ENCODE measurements at places on chromosomes 16 and 17.

DNA sequence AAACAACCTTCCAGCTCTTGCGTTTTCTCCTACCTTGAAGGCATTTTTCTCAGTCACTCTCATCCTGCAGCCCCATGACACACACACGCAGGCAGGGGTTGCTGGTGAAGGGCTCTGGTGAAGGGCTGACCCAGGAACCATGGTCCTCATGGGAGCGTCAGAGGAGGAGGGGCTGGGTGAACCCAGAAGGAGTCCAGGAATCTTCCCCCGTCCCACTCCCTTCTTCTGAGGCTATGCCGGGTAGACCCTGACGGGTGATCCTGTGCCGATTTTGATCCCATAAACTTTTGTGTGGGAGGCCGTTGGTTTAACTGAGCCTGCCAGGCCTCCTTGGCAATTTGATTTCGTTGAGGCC, 278.4 kb upstream of the FOXF1 start:
- DNase-seq = no peak

DNA sequence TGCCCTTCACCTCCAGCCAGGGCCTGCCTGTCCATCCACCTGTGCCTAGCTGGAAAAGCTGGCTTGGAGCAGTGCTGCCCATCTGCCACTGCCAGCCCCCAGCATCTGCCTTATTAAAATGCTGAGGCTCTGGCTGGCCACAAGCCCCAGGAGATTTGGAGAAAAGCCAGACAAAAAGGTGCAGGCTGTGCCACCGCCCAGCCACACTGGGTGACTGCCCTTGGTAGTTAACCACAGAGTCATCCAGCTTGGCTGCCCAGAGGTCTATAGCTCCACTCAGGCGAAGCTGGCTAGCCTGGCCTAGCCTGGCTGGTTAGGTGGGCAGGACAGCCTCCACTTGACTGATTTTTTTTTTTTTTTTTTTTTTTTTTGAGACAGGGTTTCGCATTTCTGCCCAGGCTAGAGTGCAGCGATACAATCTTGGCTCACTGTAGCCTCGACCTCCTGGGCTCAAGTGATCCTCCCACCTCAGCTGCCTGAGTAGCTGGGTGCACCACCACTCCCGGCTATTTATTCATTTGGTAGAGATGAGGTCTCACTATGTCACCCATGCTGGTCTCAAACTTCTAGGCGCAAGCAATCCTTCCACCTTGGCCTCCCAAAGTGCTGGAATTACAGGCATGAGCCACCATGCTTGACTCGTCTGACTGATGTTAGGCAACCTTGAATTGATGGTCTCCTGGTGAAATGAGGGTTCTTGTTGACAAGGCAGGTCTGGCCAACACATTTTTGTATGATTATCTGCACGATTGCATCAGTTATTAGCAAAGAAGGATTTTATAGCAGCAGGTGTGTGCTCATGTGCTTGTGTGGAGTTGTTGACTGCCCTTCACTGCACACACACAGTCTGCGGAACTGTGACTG, 103.8 kb downstream of the RAB11FIP4 start:
- DNase-seq = peak; percentile 64

GRCh38 chr16:1378087-1378803, 26.5 kb downstream of the GNPTG start:
- no peak for DNase-seq

GRCh38 chr17:58808609-58809563, 53.2 kb downstream of the PPM1E start:
- no peak for DNase-seq

GRCh38 chr17:59362811-59363205, 31.4 kb downstream of the YPEL2 start:
- no peak for DNase-seq

DNA sequence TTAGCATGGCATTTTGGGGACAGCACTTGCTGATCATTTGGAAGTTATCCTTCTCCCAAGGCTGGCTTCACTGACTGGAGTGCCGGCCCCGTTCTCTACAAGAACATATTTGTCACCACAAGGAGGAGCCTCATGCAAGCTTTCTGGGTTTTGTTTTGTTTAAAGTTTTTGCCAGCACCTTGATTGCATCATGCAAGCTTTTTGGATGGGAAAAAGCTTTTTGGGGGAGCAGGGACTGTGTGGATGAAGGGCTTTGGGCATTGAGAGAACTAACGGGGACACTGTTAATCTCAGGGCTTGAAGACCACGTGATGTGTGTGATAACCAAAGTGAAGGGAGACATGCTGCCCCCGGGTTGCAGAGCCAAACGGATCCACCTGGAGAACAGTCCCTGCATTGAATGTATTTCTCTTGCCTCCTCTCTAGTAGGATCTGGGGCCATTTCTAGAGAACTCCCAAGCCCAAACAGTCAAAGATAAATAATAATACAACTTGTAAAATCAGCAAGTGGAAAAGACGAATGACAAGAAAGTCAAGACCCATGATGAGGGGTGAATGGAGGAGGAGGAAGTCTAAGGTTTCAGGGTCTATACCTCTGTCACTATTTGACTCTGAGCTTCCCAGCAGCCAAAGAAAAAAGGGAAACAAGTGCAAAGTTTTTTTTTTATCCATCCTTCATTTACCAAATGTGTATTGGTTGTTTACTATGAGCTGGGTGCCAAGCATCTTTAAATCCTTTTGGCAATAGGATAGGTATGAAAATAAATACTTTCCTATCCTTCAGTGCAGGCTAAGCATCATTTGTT, 17.2 kb downstream of the TMEM114 start:
- peak; percentile 19 for DNase-seq

DNA sequence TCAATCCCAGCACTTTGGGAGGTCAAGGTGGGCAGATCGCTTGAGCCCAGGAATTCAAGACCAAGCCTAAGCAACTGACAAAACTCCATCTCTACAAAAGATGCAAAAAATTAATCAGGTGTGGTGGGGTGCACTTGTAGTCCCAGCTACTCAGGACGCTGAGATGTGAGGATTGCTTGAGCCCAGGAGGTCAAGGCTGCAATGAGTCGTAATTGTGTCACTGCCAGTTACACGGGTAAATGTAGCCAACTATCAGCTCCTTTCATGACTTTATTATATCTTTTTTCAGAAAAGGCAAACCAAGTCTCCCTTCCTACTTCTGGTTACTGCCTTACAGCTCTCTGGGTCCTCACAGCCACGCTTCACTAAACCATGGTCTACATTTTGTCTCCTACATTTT, 4.0 kb downstream of the SDF2 start:
- no peak for DNase-seq

DNA sequence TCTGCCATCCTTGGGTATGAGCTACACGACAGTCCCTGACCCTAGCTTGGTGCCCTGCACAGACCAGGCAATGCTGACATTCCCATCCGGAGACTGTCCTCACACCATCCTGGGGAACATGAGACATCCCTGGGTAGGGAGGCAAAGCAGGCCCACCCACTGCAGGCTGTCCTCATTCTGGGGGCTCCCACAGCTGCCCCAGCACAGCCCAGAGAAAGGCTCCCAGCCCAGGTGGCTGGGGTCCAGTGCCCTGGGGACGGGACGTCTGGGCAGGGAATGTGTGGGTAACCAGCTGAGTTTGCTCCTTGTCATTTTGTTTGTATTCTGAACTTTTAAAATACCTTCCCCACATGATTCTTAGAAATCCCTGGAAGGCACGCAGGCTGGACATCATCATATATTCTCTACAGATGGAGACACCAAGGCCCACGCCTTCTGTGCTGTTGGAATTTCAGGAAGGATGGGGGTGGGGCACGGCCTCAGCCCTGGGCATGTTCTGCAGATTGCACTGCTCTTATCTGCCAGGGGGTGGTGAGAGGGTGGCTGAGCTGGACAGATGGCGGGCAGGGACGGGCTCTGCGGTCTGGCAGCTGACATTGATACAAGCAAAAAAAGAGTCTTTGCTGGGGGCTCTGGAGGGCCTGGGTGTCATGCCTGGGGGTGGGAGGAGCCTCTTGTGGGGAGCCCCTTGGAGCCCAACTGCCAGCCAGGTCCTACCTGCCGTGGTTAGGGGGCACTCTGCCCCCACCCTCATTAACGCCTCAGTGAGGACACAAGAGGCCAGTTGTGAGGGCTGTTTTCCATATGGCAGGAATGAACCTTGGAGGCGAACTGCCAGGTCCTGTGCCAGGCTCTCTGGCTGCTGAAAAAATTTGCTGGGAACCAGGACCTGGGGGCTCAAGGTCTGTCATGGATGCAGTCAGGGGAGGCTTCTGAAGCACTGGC, 28.4 kb downstream of the LRRC75A start:
- DNase-seq = peak; percentile 96

DNA sequence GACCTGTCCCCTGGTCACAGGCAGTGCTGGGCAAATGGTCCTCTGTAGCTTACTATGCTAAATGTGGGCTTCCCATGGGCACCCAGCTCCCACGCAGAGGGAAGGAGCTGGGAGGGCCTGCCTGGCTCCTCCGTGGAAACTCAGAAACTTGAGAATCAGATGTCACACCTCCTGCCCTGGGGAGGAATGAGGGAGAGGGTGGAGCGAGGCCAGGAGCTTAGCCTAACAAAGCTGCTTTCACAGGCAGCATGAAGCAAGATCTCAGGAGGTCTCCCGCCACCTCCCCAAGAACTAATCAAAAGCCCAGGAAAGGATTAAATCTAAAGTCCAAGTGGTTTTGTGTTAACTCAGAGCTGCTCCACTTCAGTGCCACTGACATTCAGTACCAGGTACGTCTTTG, 33.6 kb upstream of the XYLT2 start:
- no peak for DNase-seq

GRCh38 chr17:6421700-6422604, 13.0 kb downstream of the AIPL1 start:
- peak; percentile 83 for DNase-seq

DNA sequence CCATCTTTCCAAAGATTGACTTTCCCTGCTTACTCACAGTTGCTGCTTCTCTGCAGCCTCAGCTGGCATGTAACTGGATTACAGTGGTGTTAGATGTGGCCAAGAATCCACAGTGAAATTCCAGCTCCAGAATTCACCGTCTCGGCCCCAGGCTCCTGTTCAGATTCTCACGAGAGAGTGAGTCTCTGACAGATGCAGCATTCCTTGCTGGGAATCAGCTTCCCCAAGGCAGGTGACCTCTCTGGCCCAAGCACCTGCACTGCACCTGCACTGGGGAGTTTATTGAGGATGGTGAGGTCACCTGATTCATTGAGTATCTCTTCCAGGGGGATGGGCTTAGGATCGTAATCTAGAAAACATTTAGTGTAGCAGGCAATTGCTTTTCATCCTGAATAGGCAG, 600.5 kb upstream of the RBFOX1 start:
- DNase-seq = no peak

DNA sequence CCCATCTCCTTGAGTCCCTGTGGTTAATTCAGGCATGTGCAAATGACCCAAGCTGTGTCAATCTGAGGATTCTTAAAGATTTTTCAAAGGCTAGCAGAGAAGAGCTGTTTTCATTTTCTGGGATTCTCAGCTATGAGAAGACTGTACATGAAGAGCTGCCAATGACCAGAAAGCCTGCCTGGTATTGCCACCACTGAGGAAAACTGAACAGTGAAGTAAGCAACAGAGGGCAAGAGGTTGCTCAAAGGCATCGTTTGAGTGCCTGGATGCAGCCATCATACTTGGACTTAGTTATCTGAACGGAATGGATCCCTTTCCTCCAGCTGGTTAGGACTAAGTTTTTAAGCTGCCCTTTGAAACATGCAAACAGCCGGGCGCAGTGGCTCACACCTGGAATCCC, 38.4 kb downstream of the FAM20A start:
- DNase-seq = no peak

GRCh38 chr17:80264205-80265075, 3.8 kb downstream of the RNF213 start:
- DNase-seq = no peak

DNA sequence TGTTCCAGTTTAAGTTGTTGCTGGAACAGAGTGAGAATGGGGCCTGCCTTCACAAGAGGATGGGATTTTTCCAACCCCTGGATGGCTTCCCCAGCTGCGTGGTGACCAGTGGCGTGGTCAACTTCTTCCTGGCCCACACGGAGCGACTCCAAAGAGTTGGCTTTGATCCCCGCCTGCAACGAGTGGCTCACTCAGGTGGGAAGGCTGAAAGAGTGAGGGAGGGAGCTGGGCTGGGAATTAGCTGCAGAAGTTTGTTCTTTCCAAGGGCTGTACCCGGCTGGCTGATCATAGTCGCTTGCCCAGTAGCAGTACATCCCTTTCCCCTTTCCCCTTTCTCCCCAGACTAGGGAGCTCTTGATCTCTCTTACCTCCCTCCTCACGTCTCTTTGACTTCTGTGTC, 36.1 kb downstream of the B4GALNT2 start:
- no peak for DNase-seq

DNA sequence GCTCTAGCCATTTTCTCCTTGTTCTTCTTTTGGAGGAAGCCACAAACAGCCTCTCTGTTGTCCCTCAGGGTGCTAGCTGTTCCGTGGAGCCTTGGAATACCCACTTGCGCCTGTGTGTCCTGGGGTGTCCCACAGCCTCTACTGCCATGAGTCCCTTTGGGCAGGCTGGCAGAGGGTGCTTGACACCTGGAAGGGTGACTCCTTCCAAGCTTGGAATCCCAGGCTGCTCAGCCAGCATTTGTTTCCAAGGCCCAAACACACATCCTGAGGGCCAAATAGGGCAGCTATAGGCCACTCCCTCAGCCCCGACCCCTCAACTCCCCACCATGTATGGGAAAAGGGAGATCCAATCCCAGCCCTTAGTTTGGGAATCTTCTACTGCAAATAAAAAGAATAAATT, 14.9 kb downstream of the ZNHIT3 start:
- DNase-seq = no peak

DNA sequence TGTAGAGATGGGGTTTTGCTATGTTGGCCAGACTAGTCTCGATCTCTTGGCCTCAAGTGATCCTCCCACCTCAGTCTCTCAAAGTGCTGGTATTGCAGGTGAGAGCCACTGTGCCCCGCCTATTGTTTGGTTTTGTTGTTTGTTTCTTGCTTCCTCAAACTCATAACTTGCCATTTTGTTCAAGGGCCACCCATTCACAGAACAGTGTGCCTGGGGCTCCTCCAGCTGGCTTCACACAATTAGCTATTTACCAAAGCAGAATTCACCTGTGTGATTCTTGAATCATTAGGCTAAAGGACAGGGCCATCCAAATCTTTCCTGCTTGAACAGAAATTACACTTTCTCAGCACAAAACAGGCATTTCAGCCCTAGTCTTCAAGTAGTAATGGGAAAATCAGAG, 7.2 kb downstream of the ABHD15 start:
- DNase-seq = no peak

GRCh38 chr16:19700319-19700781, 17.7 kb downstream of the KNOP1 start:
- DNase-seq = no peak

- DNase-seq = no peak
These were observed 8.0 kb downstream of the OSBPL7 start for GRCh38 chr17:47813512-47814031.

DNA sequence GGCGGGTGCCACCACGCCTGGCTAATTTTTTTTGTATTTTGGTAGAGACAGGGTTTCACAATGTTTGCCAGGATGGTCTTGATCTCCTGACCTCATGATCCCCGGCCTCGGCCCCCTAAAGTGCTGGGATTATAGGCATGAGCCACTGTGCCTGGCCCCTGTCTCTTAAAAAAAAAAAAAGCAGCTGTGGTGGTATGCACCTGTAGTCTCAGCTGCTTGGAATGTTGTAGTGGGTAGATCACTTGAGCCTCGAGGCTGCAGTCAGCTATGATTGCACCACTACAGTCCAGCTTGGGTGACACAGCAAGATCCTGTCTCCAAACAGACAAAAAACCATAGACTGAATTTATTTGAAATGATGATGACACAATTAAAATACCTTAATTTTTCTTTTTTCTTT, 24.3 kb downstream of the CDK12 start:
- DNase-seq = no peak

Measured in SHP77 (cell line).